ENCODE measurements at places on chromosomes 2 and 18.

DNA sequence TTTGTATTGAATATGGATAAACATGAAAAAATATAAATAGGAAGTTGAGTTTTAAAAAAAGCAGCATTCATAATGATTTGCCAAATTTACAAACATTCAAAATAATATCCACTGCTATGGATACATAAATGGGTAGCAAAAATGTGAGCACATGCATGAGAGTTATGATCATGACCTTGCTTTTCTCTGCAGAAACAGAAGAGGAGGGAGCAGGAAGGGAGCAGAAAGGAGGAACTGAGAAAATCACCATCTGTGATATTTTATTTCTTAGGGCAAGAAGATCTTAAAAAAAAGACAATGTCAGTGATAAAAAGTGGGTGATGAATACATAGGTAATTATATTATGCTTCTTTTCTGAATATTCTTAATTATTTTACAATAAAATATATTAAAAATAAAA lies 17.7 kb upstream of the CCDC93 start:
- no peak for DNase-seq

DNA sequence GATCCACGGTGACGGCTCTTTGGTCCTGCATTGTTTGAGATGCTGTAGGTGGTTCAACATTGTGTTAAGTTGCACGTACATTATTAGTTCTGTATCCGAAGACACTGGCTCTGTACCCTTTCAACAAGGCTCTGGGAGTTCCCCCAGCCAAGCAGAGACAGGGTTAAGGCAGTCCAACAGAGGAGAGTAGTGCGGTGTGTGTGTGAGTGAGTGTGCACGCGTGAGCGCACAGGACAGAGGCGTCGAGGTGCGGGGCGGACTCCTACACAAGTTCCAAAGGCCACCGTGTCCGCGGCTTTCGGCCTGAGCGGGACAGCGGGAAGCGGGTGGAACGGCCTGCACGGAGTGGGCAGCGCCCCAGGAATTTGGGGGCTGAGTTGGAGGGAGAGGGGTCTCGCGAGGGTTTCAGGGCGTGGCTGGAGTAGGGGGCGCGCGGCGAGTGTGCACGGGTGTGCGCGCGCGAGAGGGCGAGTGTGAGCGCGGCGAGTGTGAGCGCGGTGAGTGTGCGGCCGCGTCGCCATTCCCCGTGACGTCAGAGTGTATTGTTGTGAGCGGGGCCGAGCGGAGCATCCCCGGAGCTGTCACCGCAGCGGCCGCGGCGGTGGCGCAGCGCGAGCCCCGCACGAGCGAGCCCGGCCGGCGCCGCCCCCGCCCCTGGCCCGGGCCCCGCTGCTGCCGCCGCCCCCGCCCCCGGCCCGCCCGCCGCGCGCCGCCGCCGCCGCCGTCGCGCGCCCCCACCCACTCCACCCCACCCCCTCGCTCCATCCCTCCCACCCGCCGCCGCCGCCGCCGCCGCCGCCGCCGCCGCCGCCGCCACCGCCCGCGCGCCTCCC lies at the start of gene ASXL3:
ASXL3 (plus strand) TSS at position 535 of the 833 bp plus-strand sequence. CDS start 413 bp downstream, outside the sequence.
- peak; percentile 55 for DNase-seq

GRCh38 chr2:151826737-151827157 lies 1.5 kb downstream of the ARL5A start:
- DNase-seq: no peak

DNA sequence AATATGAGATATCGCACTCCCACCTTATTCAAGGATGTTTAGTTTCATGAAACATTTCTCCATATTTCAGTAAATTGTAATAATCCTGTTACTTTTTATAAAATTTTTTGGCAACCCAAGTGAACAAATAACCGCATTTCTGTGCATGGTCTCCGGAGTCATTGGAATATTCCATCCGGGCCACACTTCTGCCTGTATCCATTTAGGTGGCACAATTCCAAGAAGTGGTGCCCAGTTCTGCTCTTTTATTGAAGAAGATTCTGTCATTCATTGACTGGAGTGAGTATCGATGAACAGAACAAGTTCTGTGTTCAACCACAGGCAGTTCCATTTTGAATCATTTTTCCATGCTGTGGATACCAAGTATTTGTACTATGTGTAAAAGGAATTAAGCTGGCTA lies 26.6 kb upstream of the ICOS start:
- no peak for DNase-seq

GRCh38 chr2:111116843-111117597 lies 3.7 kb upstream of the BCL2L11 start:
- peak; percentile 40 for DNase-seq

- DNase-seq: no peak
Observed at GRCh38 chr2:213189001-213189899, 37.8 kb upstream of the IKZF2 start.

GRCh38 chr18:35050028-35050546 lies 8.9 kb downstream of the MAPRE2 start:
- no peak for DNase-seq

- DNase-seq: no peak
Observed at GRCh38 chr2:161761160-161761559, 136.9 kb downstream of the SLC4A10 start.

DNA sequence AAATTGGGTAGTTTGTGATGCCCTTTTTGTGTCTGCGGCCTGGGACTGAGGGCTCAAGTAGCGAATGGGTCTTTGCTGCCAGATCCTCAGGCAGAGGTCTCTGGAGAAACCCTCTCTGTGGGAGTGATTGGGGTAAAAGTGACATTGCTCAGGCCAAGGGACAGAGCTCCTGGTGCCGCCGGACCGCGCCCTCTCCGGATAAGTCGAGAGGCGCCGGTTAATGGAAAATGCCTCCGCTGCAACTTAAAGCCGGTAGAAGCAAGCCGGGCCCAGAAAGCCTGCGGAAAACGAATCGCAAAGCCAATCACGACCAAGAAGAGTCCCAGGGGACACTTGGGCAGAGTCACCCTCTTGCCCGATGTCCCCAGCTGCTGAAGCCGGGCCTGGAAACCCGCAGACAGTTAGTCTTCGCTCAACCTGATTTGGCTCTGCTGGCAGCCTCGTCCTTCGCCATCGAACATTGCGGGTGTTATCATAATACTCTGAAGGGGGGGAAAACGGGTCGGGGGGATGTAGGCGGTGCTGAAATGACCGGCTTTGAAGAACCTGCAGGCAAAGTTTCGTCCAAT lies 352 bp upstream of the HOXD12 start:
- no peak for DNase-seq

DNA sequence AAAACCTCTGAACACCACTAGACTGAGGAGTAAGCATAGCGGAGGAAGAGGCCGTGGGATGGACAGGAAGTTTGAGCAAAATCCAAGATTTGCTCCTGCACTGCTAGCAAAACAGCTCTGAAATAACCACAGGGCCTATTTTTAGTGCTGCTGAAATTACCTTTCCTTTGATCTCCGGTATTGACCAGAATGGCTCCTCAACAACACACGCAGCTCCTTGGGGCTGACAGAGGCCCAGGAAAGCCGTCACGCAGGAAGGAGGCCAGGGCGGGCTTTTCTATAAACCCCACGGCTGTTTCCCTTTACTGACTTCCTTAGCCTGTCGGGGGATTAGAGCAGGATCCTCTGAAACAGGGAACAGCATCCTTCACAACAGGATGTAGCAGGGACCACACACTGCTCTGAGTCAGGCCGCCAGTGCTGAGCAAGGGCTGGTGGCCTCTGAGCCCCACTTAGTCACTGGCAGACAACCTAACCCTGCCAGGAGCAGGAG lies 80.8 kb upstream of the LCLAT1 start:
- no peak for DNase-seq

- no peak for DNase-seq
Observed at GRCh38 chr2:210445116-210445707, 31.3 kb downstream of the LANCL1 start.

- no peak for DNase-seq
Observed at GRCh38 chr2:105777031-105777482, 32.3 kb downstream of the NCK2 start.

- no peak for DNase-seq
Observed at GRCh38 chr2:187547353-187547979, 6.8 kb downstream of the TFPI start.

- no peak for DNase-seq
Observed at GRCh38 chr2:126784045-126784444, 114.6 kb upstream of the TEX51 start.

DNA sequence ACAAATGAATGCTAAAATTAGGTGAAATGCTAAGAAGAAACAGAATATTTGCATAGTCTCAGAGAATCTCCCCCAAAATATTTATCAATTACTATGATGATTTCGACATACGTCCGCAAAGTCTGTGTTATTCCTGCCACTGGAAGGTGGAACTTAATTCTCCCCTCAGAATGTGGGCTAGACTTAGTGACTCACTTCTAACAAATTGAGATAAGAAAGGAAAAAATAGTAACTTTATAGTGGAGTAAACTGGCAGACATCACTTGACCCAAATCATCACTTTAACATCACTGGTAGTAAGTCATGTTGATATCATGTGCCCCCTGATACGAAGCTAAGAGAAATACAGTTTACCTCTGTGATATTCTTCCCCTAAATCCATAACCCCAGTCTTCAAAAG lies 23.5 kb downstream of the HADHB start:
- DNase-seq: no peak

GRCh38 chr2:170155022-170155722 lies 22.8 kb upstream of the MYO3B start:
- DNase-seq: no peak

DNA sequence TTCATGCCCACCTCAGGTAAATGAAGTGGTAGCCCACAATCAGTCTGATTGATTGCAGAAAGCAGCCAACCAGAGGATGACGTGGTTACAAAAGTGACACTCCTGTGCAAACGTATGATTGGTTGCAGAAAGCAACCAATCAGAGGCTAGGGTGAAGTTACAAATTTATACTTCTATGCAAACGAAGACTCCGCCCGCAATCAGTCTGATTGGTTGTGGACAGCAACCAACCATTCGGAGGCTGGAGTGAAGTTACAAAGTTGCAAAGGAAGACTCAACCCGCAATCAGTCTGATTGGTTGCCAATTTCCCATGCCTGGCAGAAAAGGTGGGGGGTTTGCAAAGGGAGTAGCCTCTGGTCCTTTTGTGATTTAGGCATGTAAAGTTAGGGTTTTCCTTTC lies 4.0 kb upstream of the SLC3A1 start:
- DNase-seq: no peak
